NCI-H748 treated with DMSO at 0.1 percent for 48 hours (cell line): ENCODE measurements at places on chromosomes 7 and 10.
A peak's percentile ranks its signal among the peaks of the same experiment; 100 is the strongest.

- no peak for DNase-seq
Measured at GRCh38 chr10:62327885-62328284, 46.3 kb upstream of the ZNF365 start.

DNA sequence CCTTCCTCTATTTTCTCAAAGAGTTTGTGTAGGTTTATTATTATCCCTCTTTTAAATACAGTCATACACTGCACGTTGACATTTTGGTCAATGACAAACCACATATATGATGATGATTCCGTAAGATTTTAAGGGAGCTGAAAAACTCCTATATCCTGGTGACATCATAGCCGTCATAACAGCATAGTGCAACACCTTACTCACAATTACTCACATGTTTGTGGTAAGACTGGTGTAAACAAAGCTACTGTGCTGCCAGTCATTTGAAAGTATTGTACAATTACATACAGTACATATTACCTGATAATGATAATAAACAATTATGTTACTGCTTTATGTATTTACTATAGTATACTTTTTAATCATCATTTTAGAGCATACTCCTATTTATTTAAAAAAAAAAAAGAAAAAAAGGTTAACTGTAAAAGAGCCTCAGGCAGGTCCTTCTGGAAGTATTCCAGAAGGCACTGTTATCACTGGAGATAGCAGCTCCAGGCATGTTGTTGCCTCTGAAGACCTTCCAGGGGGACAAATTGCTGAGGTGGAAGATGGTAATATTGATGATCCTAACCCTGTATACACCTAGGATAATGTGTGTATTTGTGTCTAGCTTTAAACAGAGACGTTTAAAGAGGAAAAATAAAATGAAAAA, 123.3 kb upstream of the CDK1 start:
- no peak for DNase-seq

GRCh38 chr7:63927261-63927660, 71.4 kb upstream of the ZNF722 start:
- no peak for DNase-seq

DNA sequence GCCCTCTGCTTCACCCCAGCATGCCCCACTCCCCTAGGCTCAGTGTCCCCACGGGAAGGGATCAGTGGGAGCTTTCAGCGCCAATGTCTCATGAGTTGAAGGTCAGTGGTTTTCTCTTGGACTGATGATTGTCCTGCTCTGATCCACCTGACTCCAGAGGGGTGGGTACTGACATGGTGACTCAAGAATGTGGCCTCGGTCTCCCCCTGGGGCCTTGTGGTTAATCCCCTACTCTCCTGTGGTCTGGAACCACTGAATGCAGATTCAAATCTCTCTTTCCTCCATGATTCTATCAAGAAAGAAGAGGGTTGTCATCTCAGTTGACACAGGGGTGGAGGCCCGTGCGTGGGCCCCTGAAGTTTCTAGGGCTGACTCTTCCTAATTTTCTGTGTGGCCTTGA, 176.9 kb downstream of the RPS24 start:
- DNase-seq = no peak

- no peak for DNase-seq
Measured at GRCh38 chr10:35192645-35193249, 66.1 kb downstream of the CREM start.

GRCh38 chr7:82623812-82624211, 180.2 kb upstream of the CACNA2D1 start:
- DNase-seq = no peak

DNA sequence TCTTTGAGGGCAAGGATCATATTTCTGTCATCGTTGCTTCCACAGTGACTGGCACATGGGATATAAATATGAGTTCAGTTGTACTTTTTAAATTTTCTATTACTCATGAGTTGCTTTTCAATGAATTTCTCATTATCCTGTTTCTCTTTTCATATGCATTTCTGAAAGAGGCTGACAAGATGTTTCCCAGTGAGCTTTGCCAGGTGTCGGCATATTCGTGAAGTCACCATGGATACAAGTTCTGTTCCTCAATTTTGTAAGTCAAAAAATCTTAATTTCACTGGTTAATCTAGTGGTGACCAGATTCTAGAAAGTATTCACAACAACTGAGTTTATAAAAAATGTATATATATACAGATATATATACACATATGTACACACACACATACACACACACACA, 55.7 kb upstream of the GNAI1 start:
- no peak for DNase-seq

- peak; percentile 24 for DNase-seq
Measured at GRCh38 chr7:132485136-132485535, 91.1 kb downstream of the PLXNA4 start.
